Panc1 (cell line): ENCODE measurements at places on chromosomes 5 and 9.

DNA sequence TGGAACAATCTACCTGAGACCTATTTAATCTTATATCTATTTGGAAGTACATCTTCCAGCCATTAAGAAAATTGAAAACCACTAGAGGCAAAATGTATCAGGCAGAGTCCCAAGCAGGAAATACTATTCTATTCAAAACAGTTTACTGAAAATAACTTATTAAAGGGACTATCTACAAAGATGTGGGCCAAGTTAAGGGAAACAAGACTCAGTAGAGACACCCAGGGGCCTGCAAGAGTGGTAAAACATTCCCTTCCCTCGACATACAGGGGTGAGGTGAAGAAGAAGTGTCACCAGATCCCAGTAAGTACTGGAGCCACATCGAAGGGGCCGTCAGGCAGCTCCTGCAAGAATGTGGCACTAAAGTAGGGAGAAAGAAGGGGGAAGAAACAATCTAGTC is 12.1 kb upstream of the NRG2 start:
- DNase-seq: no peak

DNA sequence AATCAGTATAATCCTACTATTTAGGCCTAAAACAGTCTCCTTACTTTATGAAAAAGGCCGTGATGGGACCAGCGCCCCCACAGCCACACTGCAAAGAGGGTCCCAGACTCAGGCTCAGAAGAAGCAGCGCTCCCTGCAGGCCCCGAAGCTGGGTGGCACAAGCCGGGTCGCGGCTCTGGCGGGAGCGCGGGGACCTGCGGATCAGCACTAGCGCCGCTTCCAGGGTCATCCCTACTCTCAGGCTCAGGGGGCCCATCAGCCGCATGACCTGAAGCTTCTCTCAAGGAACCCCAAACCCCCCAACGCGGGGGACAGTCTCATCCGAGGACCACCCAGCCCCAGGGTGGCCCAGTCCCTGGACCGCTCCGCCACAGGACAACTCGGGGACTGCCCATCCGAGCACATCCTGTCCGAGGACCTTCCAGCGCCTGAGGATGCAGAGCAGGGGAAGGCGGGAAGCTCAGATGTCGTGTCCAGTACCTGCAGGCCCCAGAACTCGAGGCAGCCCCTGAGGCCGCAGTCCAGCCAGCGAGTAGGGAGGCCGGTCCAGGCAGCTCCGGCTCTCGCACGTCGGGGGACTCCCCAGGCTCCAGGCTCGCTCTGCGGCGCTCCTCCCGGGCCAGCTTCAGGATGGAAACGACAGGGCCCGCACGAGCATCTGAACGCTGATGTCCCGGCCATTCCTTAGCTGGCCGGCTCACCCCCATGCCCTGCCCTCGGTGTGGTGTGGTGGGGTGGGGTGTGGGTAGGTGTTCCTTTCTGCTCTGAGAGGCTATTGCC is 32.4 kb upstream of the CDK20 start:
- DNase-seq: no peak

DNA sequence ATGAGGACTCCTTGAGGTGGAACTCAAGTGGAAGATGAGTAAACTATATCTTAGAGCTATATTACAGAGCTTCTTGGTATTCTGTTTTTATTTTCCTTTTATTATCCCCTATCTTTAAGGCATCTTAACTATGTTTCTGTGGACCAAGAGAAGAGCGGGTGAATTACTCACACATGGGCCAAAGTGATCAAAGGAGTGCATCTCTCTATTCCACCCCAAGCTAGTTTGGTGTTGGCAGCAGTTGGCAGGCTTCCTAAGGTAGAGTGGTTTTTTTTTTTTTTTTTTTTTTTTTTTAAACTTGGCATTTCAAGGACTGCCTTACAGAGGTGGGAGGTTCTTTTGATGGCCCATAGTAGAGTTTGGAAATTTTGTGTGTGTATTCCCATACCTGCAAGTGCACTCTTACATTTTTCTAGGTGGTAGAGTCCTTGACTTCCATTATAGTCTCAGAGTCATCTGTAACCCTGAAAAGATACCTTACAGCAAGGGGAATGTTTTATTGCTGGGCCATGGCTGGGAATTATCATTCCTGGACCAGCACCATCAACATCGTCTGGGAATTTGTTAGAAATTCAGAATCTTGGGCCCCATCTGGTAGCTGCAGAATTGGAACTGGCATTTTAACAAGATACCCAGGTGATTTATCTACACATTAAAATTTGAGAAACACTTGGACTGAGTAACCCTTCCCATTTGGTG is 51.0 kb downstream of the ARHGAP26 start:
- DNase-seq: no peak

- no peak for DNase-seq
Measured at GRCh38 chr5:67255881-67256280, 59.3 kb upstream of the CD180 start.

DNA sequence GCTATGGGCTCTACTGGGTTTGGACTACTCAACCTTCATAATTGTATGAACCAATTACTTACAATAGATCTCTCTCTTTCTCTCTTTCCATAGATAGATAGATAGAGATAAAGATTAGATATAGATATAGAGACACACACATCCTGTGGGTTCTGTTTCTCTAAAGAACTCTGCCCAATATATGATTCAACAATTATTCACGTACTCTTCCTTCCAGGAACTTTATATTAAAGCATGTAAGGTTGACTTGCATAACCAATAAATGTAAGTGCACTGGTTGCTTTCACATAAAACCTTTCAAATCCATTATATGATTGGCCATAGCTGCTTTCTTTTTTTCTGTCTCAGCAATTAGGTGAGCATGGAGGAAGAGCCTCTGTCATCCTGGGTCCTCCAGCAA is 46.7 kb upstream of the CDH18 start:
- no peak for DNase-seq

DNA sequence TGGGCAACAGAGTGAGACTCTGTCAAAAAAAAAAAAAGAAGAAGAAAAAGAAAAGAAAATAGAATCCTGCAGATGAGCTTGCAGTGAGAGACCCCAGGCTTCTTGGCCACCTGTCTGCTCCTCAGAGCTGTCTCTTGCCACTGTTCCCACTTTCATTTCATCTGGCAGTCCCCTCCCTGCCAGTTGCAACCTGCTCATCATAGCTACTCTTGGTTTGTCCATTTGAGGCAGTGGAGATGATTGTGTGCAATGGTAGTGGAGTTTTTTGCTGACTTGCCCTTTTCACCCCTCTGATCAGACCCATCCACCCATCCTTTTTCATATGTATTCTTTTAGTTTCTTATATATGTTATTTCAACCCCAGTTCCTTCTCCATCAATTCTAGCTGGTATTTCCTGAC is 28.7 kb downstream of the ANKRD33B start:
- DNase-seq: no peak
